ENCODE measurements at places on chromosomes 12 and 14.

- peak; percentile 17 for DNase-seq
Measured at GRCh38 chr14:32258336-32258993, 55.4 kb upstream of the RNU6-8 start.

GRCh38 chr12:11568155-11568761 lies 81.2 kb upstream of the ETV6 start:
- DNase-seq, result no peak

- no peak for DNase-seq
Measured at GRCh38 chr14:101127224-101127623, 223.7 kb upstream of the RTL1 start.

GRCh38 chr12:94152292-94153078 lies 4.1 kb downstream of the PLXNC1 start:
- DNase-seq, result no peak

DNA sequence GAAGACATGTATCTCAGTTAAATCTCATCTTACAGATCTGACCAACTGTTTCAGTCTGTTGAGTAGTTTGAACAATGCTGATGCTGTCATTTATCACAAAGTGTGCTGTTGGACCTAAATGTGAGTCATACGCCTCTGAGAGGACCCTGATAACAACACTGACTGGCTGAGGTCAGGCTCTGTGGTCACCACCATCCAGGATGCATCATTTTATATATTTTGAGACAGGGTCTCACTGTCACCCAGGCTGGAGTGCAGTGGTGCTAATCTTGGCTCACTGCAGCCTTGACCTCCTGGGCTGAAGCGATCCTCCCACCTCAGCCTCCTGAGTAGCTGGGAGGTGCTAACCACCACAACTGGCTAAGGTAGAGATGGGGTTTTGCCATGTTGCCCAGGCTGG lies 181.0 kb upstream of the RGS6 start:
- no peak for DNase-seq

DNA sequence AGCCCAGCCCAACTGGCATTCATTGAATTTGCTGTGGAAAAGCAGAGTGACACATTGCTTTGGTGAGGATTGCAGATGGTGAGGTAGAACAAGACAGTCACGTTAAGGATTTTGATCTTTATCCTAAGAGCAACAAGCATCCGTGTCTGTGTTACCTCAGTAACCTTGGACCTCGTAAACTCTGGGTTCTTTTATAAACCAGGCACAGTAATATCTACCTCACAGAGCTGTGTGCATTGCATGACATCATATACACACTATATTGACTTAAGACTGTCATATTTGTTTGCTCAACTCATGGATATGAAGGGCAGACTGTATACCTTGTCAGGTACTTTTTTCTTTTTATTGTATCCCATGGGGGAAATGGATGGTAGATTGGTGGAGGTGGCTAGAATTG lies 156.2 kb downstream of the ETV6 start:
- no peak for DNase-seq

GRCh38 chr12:103518899-103519298 lies 23.1 kb upstream of the C12orf42 start:
- no peak for DNase-seq

GRCh38 chr14:90781344-90781761 lies 34.9 kb downstream of the TTC7B start:
- DNase-seq, result peak; percentile 73

DNA sequence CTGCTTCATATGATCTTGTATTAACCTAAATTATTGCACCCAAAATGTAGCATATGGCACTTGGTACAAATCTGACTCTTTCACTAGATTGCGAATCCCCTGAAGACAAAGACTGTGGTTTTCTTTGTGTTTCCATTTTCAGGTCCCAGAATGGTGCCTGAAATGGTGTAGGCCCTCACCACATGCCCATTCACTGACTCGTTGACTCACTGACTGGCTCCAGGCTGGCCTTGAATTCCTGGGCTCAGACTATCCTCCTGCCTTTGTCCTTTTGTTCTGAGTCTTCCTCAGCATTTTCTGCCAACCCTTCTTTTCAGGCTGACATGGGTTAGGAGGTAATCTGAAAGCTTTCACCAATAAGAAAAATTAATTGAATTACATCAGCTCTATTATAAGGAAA lies 368.7 kb upstream of the GARIN6 start:
- DNase-seq, result no peak

DNA sequence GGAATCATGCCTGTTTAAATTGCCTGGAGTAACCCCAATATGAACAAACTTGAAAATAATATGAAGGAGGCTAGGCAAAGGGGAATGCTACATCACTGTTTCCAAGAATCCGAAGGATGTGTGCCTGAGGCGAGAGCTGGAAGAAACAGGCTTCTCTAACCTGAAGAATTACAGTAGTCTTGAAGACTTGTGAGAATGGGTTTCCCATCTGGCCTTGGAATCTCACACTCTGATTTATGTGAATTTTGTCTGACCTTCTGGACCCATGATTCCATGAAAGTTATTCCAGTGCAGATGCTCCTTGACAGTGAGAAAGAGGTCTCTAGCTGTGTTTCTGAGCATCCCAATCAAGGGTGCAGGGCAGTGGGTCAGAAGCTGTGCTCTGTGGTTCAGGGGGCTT lies 122.1 kb upstream of the PARP11 start:
- DNase-seq, result no peak

GRCh38 chr12:27623645-27624044 lies 72.6 kb upstream of the REP15 start:
- peak; percentile 75 for DNase-seq

- peak; percentile 35 for DNase-seq
Measured at GRCh38 chr14:73903028-73903427, 16.4 kb downstream of the ZNF410 start.

DNA sequence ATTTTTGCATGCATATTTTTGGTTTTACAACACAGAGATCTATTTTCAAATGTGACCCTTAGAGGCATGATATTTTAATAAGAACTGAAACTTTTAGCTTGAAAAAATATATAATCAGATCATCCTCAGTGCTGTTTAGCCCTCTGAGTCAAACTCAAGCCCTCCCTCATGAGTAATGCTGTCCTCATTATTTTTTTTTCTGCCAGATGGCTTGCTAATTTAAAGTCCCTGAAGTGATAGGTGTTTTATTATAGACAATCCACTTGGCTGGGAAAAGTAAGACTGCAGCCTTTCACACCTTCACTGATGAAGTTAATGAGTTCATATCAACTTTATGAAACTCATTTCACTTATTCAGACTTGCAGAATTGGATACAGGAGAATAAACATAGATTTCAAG lies 227.7 kb downstream of the SLC16A7 start:
- peak; percentile 23 for DNase-seq

GRCh38 chr12:167959-168600 lies 45.9 kb downstream of the SLC6A12 start:
- no peak for DNase-seq

DNA sequence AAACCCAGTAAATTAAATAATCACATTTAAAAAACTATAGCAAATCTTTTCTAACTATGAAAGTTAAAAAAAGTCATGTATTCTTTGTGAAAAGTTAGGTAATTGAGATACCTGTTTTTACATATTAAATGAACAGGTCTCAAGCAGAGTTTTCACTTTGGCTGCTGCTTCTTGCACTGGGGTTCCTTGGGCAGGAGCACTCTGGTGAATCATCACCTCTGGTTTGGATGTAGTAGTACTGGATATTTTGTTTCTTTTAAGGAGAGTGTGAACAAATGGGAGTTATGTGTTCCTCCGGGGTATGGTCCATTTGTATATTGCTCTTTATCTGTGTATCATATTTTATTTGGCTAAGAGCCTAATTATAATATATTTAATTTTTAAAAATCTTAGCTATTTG lies 82.7 kb downstream of the FUT8 start:
- DNase-seq, result peak; percentile 39
